Neural progenitor cell (in vitro differentiated cells): ENCODE measurements at places on chromosomes 13 and 19.

DNA sequence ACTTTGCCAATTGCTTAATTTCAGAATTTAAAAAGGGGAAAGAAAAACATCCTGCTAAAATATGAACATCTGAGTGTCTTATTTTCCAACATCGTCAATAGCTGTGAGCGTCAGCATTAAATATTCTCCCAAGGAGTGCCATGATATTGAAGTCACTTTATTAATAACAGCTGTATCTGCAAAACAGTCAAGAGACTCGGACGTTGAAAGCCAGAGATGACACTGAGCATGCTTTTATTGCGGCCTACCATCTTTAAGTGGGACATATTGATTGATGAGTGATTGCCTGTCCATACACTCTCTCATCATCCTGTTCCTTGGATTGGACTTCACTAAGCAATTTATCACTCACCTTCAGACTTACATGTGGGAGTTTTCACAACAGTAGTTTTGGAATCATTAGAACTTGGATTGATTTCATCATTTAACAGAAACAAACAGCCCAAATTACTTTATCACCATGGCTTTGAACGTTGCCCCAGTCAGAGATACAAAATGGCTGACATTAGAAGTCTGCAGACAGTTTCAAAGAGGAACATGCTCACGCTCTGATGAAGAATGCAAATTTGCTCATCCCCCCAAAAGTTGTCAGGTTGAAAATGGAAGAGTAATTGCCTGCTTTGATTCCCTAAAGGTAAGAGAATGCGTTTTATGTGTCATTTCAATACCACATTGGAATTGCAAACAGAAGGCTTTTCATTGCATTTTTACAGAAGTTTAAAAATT lies 53.8 kb downstream of the MBNL2 start:
- no peak for DNase-seq

DNA sequence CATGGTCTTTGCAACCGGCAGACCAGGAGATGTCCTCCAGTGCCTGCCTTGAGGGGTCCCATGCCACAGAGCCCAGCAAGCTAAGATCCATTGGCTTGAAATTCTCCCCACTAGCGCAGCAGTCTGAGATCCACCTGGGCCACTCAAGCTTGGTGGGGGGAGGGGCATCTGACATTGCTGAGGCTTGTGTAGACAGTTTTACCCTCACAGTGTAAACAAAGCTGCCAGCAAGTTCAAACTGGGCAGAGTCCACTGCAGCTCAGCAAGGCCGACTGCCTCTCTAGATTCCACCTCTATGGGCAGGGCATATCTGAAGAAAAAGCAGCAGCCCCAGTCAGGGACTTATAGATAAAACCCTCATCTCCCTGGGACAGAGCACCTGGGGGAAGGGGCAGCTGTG lies 32.0 kb upstream of the ITM2B start:
- no peak for DNase-seq

DNA sequence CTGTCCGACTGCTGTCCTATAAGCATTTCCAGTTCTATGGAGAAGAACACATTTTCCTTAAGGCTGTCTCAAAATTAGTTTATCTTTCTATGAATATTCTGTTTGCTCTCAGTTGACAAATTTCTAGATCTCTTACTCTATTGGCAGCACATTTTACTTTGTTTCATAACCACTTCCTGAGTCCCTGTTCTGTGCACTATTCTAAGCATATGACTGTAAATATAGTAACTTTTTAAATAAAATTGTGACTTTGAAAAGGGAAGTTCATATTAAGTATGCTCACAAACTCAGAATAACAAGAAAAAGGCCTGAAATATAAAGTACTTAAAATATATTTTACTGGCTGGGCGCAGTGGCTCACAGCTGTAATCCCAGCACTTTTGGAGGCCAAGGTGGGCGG lies 56.5 kb upstream of the HTR2A start:
- no peak for DNase-seq

DNA sequence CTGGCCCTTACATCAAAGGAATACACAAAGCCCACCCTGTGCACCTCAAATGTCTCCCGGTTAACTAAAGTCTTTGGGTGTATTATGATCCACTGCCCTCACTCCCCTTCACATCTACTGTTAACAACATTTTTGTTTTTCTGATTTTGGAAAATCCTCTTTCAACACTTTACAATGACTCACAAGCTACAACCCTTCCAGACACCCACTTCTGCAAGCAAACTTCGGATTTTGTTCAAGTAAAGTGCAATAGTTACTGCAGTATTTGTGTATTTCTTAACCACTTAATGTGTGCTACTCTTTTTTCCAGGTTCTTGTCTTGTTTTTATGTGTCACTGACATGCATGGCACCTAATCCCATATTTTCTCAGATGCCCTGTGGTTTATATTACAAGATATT lies 101.1 kb downstream of the EDNRB start:
- DNase-seq, result no peak

DNA sequence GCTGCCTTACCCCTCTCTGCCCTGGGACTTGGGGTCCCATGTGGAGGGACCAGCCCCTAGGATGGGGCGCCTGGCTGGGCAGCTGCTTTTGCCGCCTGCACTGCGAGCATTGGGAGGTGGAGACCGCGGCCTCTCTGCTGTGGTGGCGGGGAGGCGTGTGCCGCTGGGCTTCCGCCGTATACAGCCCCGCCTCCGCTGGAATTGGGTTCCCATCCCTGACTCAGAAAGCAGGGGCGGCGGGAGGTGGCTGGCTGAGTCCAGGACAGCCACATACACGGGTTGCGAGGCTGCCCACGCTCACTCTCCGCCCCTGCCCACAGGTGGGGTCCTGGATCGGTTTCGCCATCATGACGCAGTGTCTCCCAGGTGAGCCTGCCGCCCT lies 6.6 kb downstream of the NDUFB7 start:
- DNase-seq, result no peak

GRCh38 chr13:30486230-30487074 lies 20.7 kb upstream of the HMGB1 start:
- no peak for DNase-seq

- DNase-seq, result no peak
These were observed 918.8 kb downstream of the SLITRK1 start for GRCh38 chr13:82963226-82964099.

DNA sequence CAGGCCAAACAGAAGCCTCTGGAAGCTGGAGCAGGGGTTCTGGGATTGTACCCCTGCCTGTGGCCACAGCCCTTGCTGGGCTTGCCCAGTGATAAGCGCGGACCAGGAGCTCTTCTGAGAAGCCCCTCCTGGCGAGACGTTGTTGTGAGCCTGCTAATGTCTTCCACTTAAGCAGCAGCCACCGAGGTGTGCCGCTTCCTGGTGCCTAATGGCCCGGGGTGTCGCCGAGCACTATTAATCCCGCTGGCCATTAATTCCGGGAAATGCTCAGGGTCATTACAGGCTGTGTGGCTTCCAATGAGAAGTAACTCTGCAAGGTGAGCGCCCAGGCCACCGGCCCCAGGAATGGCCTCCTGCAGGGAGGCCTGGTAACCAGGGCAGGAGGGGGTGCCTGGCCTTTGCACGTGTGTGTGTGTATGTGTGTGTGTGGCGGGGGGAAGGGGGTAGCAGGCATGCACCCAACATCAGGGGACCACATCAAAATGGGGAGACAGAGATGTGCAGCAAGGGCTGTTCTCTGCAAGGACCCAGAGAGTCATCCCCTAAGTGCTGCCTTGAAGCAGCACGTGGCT lies 175.0 kb downstream of the URI1 start:
- peak; percentile 27 for DNase-seq

DNA sequence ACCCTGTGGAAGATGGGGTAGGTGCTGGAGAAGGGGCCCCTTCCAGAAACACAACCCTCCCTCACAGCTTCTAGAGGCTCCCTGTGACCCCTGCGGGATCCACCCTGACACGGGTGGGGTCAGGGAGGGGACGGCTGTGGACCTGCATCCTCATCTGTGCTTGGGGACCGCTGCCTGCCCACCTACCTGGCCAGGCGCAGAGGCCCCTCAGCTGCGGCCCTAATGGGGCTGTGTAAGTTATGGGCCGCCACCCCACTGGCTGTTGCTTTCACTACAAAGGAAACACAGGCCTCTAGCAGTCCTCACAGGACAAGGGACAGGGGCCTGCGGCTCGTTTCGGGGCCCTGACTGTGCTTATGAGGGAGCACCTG lies 7.0 kb upstream of the CTXN1 start:
- DNase-seq, result no peak

GRCh38 chr19:12720851-12721655 lies 2.7 kb downstream of the TNPO2 start:
- peak; percentile 47 for DNase-seq

DNA sequence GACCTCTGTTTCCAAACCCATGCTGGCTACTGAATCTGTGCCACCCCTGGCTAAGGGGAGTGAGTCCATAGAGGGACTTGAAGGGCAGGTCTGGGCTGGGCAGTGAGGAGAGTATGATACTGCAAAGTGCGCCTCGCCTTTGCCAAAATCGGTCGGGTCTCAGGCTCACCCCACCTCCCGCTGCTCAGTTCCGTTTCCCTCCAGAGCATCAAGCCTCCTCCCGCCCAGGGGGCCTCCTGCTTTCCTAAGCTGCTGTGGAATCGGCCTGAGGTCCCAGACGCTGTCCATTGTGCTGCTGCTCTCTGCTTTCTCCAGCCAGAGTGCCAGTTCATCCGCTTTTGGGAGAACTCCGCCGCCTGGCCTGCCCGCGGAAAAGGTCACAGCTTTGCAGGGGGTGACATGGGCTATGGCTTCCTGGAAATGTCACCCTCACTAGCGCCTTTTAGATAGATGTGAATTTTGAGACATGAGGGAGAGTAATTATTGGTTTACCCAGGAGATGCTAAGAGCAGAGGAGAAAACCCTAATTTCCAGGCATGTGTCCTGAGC lies 1418.4 kb downstream of the UQCRFS1 start:
- peak; percentile 67 for DNase-seq

- no peak for DNase-seq
These were observed 47.2 kb downstream of the RFX2 start for GRCh38 chr19:6062961-6063575.

- no peak for DNase-seq
These were observed 60.7 kb downstream of the DOCK9 start for GRCh38 chr13:98917116-98917515.

DNA sequence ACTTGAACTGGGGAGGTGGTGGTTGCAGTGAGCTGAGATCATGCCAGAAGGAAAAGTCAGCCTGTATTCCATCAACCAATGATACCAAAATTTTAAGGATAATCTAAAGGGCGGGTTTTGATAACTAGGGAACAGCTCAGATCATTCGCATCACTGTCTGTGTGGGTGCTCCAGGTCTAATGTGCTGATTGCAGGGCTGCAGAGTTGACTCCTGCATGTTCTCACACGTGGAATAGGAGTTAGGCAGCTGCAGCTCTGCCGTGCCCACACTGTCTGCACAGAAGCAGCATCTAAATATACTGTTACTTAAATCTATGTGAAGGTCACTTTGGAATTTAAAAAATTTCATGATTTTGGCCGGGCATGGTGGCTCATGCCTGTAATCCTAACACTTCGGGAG lies 4.3 kb upstream of the PARP4 start:
- no peak for DNase-seq

DNA sequence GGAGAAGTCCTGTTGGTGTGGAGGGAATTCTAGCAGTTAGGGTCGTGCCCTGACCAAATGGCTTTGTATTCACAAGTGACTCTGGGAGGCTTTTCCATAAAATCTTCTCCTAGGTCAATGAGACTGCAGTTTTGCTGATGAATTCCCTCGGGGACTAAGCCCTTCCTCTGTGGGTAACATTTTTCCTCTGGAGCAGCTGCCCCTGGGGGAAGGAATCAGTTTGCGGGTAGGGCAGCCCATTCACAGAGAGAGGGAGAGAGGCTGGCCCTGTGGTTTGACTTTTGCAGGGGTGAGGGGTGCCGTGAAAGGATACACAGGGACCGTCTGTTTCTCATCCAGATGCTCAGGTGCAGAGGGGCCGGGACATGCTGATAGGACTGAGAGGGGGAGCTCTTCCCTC lies 67.3 kb downstream of the ERICH6B start:
- no peak for DNase-seq

GRCh38 chr19:19410553-19411550 lies 5.4 kb downstream of the GATAD2A start:
- no peak for DNase-seq

- no peak for DNase-seq
These were observed 68.1 kb downstream of the SIPA1L3 start for GRCh38 chr19:37975071-37975470.

DNA sequence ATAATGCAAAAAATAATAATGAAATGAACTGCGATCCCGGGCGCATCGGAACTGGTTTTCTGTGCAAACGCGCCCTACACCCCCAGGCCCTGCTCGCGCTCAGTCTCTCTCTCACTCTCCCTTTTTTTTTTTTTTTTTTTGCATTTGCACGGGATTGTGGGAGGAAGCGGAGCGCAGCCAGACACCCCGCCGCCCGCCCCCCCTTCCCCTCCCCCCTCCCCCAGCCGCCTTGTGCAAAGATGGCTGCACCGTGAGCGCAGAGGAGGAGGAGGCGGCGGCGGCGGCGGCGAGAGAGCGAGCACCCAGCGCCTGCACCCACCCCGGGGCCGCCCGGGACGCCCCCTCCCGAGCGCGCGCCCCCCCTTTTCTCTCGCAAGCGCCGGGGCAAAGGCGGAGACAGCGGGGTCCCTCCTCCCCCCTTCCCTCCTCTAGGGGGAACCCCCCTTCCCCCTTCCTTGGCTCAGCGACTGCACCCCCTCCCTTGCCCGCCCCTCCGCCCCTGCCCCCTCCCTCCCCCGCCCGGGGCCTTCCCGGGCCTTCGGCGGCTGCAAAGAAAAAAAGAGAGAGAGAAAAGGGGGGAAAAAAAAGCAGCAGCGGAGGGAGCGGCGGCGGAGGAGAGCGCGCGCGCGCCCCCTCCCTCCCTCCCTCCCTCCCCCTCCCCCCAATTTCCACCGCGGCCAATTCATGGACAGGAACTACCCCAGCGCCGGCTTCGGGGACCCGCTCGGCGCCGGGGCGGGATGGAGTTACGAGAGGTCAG lies at the start of gene PRR12:
Gene PRR12 (plus strand): TSS at position 212 of the 760 bp plus-strand sequence. CDS start 473 bp downstream, at position 685.
- DNase-seq, result peak; percentile 88

GRCh38 chr13:107250628-107251027 lies 682.7 kb upstream of the ARGLU1 start:
- no peak for DNase-seq

- DNase-seq, result no peak
These were observed 138.8 kb upstream of the RNF113B start for GRCh38 chr13:98315902-98316301.

DNA sequence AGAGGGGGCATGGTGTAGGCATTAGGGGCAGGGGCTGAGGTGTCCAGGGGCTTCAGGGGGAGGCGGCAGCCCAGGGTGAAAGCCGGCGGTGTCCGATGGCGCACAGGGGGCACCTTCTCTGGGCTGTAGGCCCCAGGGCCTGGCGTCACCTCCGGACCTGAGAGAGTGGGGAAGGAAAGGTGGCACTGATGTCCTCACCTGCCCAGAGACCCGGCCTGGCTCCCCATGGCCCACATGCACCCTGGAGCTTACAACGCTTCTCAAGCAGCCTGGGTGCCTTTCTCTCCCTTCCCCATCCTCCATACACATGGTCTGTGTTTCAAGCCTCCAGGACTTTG lies 3.3 kb upstream of the SHC2 start:
- no peak for DNase-seq

DNA sequence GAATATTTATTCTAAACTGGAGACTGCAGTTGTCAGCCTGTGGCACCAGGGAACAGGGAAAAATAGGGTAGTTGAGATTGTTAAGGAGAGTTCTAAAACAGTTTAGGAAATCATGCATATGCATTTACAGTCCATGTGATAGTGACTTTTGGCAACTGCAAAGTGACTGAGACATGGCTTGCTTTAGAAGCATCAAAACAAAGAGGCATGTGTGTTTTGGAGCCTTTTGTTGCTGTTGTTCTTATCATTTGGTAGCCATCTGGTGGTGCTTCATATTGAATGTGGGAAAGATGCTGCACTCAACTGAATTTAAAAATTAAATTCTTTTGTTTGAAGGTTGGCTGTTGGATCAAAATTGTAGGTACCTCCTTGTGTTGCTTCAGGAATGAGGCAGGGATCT lies 10.2 kb upstream of the EBPL start:
- no peak for DNase-seq

GRCh38 chr13:42996584-42996983 lies 4.5 kb upstream of the EPSTI1 start:
- no peak for DNase-seq
